Muscle of leg (tissue), 16 donors: ENCODE measurements at places on chromosomes 5 and 9.

- no peak for DNase-seq
Observed at GRCh38 chr5:128870923-128871322, 94.4 kb upstream of the SLC27A6 start.

- no peak for DNase-seq
Observed at GRCh38 chr9:114834386-114834785, 28.5 kb upstream of the TNFSF15 start.

GRCh38 chr5:60323596-60323995, 376.4 kb downstream of the DEPDC1B start:
- DNase-seq = no peak

GRCh38 chr9:21709464-21710058, 92.9 kb upstream of the MTAP start:
- DNase-seq = peak; percentile 22

GRCh38 chr5:42636425-42636824, 120.2 kb upstream of the CCDC152 start:
- DNase-seq = no peak

DNA sequence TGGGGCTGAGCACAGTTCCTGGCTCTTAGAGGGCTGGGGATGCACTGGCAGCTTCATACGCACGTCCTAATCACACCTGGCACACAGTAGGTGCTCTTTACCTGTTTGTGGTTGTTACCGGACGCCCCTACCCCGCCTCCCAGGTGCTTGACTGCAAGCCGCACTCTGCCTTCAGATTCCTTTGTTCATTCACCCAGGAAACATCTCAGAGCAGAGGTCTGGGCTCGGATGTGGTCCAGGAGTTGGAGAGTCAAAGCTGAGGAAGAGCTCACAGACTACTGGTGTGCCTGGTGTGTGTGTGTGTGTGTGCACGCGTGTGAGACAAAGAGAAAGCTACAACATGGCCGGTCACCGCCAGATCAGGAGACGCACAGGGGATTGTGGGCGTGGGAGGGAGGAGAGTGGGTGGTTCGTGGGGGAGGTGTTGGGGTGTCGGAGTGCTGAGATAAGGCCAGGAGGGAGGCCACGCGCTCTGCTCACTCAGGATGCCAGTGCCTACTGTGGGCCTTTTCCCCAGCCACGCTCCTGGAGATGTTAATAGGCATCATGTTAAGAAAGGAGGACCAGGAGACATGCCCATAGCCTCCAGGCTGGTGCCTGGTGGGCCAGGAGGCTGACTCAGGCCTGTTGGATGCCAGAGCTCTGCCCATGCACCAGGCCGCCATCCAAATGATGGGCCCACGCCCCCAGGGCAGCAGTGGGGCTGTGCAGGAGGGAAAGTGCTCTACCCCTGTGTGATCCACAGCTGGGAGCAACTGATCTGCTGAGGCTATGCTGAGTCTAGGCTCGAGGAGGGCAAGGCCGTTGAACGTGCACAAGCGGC, 39.9 kb downstream of the CRB2 start:
- peak; percentile 32 for DNase-seq

DNA sequence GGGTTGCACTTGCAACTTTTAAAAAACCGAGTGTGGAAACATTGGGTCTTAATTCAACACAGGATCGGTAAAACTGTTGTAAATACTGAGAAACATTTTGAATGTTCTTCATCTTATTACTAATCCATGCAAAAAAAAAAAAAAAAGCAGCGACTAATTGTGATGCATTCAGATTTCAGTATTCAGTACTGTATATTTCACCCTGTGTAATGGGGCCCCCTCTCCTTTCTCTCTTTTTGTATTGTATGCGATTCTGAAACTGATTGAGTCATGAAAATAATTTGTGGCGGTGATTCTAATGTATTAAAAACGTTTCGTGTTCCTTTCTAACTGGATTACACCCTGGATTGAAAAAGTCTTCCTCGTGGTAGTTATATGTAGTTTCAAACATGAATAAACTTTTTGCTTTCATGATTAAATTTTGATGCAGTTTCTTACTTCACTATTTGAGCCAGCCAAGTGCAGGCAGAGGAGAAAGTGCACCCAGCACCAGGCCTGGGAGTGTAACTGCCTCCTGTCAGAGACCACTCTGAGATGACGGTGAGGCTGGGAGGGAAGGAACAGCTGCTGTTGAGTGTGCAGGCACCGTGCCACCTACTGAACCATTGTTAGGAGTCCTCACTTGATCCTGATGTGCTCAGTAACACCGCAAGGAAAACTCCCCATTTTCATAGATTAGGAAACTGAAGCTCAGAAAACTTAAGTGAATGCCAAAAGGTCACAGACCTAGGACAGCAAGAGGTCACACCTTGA, 220.0 kb downstream of the PBX3 start:
- peak; percentile 54 for DNase-seq

DNA sequence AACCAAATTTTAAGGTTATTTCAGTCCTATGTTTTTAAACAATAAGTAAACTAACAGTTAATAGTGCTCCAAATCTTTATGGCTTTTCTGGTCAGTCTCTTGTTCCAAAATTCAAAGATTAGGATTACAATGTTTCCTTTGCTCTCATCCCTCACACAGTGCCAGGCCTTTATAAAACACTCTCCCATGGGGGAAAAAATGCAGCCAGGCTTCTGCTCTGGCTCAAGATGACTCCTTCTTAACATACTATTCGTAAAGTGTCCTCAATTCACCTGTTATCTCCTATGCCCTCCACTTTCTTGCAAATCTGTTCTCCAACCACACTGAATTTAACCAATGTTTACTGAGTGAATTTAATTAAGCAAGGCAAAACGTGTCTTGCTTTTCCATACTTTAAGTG, 1.4 kb downstream of the CEP120 start:
- DNase-seq = peak; percentile 20

DNA sequence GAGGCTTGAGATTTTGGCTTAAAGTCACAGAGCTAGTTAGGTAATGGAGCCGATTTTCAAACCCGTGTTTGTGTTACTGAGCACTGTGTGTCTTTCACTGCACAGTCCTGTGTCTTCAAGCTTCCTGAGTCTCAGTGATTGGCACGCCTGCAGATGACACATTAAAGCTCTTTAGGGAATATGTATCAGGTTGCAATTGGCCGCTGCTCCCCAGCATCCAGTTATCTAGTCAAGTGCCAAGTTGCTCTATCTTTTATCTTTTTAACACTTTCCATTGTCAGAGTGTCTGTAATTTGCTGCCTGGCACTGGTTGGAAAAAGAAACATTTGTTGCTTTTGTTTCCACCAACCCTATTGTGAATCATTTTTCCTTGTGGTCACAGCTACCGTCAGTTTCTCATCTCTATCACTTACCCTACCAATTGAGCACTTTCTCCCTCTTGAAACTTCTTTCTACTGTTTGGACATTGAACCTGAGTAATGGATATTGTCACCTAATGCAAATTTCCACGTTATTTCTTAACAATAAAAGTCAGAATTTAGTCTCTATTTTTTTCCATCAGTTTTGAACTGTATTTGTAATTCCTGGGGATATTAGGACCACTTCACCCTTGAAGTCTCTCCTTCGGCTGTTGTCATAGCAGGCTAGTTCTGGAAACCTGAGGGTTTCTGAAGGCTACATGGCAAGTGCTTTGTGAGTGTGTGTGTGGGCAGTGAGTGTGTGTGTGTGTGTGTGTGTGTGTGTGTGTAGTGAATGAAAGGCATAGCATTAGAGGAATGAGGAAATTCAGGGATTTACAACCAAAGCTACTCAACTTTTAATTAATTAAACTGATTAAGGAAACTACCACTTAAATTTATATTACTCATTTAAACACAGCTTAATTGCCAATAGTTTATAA, 274.3 kb downstream of the ISL1 start:
- no peak for DNase-seq

DNA sequence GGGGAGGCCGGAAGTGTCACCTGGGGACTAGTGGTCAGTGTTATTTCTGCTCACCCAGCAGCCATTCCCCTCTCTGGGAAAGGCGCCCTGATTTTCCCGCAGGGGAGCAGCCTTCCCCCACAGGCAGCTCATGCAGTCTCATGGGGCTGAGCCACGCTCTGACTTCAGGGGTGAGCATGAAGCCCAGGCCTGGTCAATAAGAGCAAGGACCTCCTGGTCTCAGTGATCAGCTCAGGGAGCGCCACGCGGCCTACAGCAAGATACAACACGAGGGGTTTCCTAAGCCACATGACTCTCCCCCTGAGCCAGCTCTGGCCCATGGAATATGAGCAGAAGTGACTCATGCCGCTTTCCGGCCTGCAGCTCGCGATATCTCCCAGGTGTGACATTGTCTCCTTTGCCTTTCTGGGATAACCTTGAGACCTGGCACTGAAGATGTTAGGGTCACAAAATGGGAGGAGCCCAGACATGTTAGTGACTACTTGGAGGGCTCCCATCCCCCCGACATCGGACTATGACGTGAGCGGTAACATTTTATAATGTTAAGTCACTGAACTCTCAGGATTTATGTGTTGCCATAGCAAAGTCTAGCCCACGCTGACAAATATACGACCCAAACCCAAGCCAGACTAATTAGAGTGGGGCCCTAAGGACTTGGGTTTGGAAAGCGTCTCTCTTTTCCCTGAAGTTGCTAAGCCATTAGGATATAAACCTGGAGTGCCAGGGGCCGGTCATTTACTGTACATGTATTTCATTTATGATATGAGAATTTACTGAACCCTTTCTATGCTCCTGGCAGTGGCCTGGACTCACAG, 46.5 kb upstream of the GFPT2 start:
- peak; percentile 83 for DNase-seq

DNA sequence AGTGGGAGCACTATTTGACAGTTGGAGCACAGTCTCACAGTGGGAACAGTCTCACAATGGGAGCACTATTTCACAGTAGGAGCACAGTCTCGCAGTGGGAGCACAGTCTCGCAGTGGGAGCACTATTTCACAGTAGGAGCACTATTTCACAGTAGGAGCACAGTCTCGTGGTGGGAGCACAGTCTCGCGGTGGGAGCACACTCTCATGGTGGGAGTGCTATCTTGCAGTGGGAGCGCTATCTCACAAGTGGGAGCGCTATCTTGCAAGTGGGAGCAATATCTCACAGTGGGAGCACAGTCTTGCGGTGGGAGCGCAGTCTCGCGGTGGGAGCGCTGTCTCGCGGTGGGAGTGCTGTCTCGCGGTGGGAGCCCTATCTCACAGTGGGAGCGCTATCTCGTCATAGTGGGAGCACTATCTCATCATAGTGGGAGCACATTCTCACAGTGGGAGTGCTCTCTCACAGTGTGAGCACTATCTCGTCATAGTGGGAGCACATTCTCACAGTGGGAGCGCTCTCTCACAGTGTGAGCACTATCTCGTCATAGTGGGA, 56.1 kb downstream of the MED10 start:
- no peak for DNase-seq

DNA sequence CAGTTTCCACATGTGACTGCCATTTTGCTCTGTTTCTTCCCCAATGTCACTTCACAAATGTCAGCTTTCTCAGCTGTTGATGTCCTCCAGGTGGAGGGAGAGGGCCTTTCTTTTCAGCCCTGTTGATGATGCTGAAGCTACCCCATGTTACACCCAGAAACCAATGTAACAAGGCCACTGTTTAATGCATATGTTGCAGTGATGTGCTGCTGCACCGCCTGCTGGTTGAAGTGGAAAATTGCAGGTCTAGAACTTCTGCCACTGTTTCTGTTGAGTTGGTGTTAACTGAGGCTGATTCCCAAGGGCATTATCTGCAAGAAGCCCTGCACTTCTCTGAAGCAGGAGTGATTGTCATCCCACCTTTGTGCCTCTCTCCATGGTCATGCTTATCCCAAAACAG, 428.4 kb downstream of the KDM4C start:
- DNase-seq = no peak

- DNase-seq = no peak
Observed at GRCh38 chr5:170334626-170335025, 37.0 kb upstream of the LCP2 start.

DNA sequence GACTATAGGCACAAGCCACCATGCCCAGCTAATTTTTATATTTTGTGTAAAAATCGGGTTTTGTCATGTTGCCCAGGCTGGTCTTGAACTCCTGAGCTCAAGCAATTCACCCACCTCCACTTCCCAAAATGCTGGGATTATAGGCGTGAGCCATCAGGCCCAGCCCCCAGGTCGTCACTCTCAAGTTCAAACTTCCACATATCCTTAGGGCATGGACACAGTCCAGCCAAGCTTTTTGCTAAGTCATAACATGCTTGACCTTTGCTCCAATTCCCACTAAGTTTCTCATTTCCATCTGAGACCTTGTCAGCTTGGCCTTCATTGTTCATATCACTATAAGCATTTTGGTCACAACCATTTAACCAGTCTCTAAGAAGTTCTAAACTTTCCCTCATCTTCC, 43.9 kb upstream of the ARAP3 start:
- DNase-seq = no peak

DNA sequence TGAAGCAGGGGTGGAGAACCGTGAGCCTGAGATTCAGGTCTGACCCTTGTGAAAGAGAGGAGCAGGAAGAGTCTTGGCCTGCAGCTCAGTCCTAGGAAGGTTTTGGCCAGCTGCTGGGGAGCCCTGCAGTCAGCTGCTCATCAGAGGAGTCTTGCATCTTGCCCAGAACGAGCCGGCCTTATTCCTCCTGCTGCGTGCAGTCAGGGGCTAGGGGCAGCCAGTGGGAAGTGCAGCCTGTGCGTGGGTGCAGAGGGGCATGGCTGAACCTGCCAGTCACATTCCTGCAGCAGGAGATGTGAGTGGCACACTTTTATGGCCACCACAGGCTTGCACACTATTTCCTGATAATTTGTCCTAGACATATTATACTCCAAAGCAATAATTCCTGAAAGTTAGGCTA, 278.7 kb downstream of the NPR3 start:
- DNase-seq = no peak

DNA sequence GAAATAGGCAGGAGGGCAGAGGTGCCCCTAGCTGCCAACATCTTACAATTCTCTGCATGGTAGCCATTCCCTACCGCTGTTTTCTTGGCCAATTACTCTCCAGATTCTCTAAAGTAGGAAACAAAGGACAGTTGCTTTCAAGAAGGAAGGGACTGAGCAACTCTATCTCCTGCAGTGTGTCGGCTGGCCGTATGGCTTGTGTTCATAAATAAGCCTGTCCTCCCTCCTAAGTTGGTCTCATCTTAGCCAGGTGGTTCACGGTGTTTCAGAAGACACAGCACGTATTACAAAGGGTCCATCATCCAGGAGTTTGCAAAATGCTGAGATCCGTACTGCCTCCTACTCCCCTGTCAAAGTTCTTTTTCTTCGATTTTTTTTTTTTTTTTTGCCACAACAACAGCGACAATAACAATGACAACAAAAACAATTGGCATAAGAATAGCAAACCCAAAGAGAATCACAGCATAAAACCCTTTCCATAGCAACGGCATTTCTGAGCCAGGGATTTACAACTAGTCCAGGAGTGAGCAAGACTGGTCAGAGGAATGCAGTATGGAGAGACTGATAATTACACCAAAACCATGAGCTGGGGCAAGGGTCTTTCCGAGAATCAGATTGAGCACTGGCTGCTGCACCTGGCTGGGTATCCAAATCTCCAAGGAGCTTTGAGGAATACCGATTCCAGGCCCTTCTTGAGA, 212.8 kb downstream of the SLIT3 start:
- no peak for DNase-seq

- no peak for DNase-seq
Observed at GRCh38 chr5:23840083-23840482, 332.7 kb downstream of the PRDM9 start.

DNA sequence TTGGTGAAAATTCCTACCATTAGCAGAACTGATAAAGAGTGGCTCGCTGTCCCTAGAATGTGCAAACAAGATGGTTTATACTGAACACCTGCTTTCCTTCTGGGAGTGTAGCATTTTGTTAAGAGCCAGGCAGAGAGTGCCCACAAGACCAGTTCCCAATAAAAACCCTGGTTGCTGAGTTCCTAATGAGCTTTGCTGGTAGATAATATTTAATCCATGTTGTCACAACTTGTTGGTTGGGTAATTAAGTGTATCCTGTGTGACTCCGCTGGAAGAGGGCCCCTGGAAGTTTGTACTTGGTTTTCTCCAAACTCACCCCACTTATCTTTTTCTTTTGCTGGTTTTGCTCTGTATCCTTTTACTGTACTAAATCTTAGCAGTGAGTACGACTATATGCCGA, 39.5 kb upstream of the GOLGA1 start:
- DNase-seq = no peak
